Stimulated activated CD4-positive, alpha-beta T cell treated with anti-CD3 and anti-CD28 coated beads, Interleukin-1b, Interleukin-23, amount 100 ng/mL, for 1 hour (primary cell): ENCODE measurements at places on chromosomes 2 and 18.

GRCh38 chr2:38315707-38316333, 61.3 kb downstream of the ATL2 start:
- DNase-seq = no peak

GRCh38 chr2:226608451-226608850, 191.2 kb downstream of the IRS1 start:
- no peak for DNase-seq

DNA sequence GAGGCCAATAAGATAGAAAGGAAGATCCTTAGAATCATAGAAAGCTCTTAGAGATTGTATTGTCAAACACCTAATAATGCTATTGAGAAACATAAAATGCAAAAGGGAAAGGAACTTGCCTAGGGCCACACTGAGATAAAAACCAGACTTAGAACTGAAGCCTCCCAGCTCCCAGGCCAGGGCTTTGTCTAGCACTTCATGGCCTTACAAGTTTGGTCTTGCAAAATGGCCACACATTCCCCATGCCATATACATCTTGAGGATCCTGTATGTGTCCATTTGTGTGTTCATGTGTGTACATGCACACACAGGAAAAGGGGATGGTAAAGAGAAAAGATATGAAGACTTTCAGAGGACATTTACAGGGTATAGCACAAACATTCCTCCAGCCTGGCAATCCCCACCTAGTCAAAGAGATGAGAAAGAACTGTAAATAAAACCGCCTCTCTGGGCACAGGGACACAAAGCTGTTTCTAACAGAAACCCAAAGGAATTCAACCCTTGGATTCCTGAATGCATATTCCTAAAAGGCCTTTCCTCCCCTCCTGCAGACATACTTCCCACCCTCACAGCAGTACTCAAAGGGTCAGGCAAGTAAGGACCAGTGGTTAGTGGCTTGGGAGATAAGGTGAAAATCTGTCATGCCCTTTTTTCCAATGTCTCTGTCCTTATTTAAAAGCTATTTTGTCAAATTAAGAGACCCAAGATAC, 99.7 kb upstream of the KLHL29 start:
- DNase-seq = no peak

DNA sequence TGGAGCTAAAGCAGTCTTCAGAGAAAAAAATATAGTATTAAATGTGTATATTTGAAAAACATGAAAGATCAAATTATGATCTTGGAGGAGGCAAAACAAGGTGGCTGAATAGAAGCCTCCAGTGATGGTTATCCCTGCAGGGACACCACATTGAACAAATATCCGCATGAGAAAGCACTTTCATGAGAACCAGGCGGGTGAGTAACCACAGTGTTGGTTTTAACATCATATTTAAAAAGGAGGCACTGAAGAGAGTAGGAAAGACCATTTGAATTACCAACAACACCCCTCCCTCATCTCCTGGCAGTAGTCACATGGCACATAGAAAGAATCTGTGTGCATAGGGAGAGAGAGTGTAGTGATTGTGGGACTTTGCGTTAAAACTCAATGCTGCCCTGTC, 759.6 kb upstream of the NRXN1 start:
- no peak for DNase-seq
